GM04503 (cell line): ENCODE measurements at places on chromosomes 4 and X.

DNA sequence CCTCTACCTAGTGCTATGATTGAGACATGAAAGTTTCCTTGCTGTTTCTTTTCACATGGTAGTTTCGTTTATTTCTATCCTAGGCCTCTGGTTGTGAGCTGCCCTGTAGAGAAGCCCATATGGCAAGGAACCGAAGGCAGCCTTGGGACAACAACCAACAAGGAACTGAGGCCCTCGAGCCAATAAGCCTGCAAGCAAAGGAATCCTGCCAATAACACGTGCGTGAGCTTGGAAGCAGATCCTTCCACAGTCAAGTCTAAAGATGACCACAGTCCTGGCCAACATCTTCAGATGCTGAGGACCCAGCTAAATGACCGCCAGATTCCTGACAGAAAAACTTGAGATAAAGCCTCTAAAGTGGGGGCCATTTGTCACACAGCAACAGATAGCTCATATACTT, 100.4 kb upstream of the FAM9B start:
- no peak for DNase-seq

- DNase-seq = no peak
Measured at GRCh38 chr4:69951602-69952001, 13.9 kb downstream of the CSN2 start.

- no peak for DNase-seq
Measured at GRCh38 chr4:151660676-151661075, 100.1 kb downstream of the GATB start.

DNA sequence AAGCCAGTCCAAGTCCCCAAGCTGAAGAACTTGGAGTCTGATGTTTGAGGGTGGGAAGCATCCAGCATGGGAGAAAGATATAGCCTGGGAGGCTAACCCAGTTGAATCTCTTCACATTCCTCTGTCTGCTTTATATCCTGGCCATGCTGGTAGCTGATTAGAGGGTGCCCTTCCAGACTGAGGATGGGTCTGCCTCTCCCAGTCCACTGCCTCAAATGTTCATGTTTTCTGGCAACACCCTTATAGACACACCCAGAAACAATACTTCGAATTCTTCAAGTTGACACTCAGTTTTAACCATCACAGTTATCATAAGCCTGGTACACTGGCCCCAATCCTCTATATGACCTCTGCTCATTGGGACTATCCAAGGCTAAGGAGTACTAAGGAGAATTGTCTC, 124.1 kb upstream of the WDR1 start:
- no peak for DNase-seq

GRCh38 chr4:1376841-1377605, 29.2 kb downstream of the NKX1-1 start:
- no peak for DNase-seq

GRCh38 chr4:5995901-5996623, 22.2 kb downstream of the C4orf50 start:
- no peak for DNase-seq

GRCh38 chr4:107548211-107548905, 171.7 kb downstream of the PAPSS1 start:
- no peak for DNase-seq
